A549 treated with Hydrocortisone at 1 μM for 4 hours (cell line): ENCODE measurements at places on chromosomes 11 and 22. TPM values are rescaled to one million over a fixed set of nuclear protein-coding genes. Genes with fewer than 3 reads are reported as not detected.

The PHLDB1 gene
- total RNA-seq = 7.3 to 11.2 TPM (median 8.5 TPM) in 5 replicates

The MRPL48 gene
- total RNA-seq = 46.9 to 58.6 TPM (median 48.8 TPM) in 5 replicates

The TSSK2 gene
- not detected in 5 replicates for total RNA-seq

The KCNK4 gene
- 0.07 to 0.10 TPM in 2 of 5 replicates, not detected in the others for total RNA-seq

The OLFML1 gene
- 0.13 TPM in 1 of 5 replicates, not detected in the others for total RNA-seq

The TUBA8 gene
- 0.39 to 0.95 TPM (median 0.78 TPM) in 5 replicates for total RNA-seq

The NRIP3 gene
- 0.61 to 1.3 TPM (median 0.71 TPM) in 5 replicates for total RNA-seq

The FLRT1 gene
- total RNA-seq = 0.03 to 0.09 TPM (median 0.06 TPM) in 5 replicates

The PGA5 gene
- not detected in 5 replicates for total RNA-seq

The GNAZ gene
- total RNA-seq = 1.9 to 3.1 TPM (median 2.8 TPM) in 5 replicates

The KDELR3 gene
- total RNA-seq = 16.8 to 20.6 TPM (median 19.8 TPM) in 5 replicates

The LARGE2 gene
- 1.9 to 3.5 TPM (median 2.3 TPM) in 5 replicates for total RNA-seq

The GLB1L3 gene
- total RNA-seq = 0.03 TPM in 1 of 5 replicates, not detected in the others

The GNB1L gene
- 16.5 to 20.5 TPM (median 17.5 TPM) in 5 replicates for total RNA-seq

The CPT1B gene
- 10.8 to 14.4 TPM (median 12.8 TPM) in 5 replicates for total RNA-seq

The USP28 gene
- 13.7 to 24.1 TPM (median 16.7 TPM) in 5 replicates for total RNA-seq

The ZBTB16 gene
- total RNA-seq = 0.82 to 1.7 TPM (median 1.0 TPM) in 5 replicates

The GRAMD1B gene
- total RNA-seq = 21.1 to 30.4 TPM (median 28.2 TPM) in 5 replicates

The DMC1 gene
- total RNA-seq = 2.8 to 5.4 TPM (median 3.7 TPM) in 5 replicates

The EXPH5 gene
- 0.02 to 0.05 TPM (median 0.02 TPM) in 5 replicates for total RNA-seq

The TMEM25 gene
- 0.26 to 0.68 TPM (median 0.40 TPM) in 5 replicates for total RNA-seq

The APOL3 gene
- total RNA-seq = 0.03 to 0.13 TPM in 2 of 5 replicates, not detected in the others

The CCDC157 gene
- 2.1 to 3.3 TPM (median 2.8 TPM) in 5 replicates for total RNA-seq

The OR8D4 gene
- total RNA-seq = not detected in 5 replicates

The GALNT18 gene
- total RNA-seq = 27.0 to 34.1 TPM (median 32.5 TPM) in 5 replicates

The CCDC116 gene
- 0.05 to 0.06 TPM in 2 of 5 replicates, not detected in the others for total RNA-seq

The MEN1 gene
- total RNA-seq = 35.0 to 40.0 TPM (median 37.1 TPM) in 5 replicates

The SHANK2 gene
- 6.4 to 9.2 TPM (median 7.7 TPM) in 5 replicates for total RNA-seq

The SCARF2 gene
- 0.66 to 1.2 TPM (median 0.86 TPM) in 5 replicates for total RNA-seq

The MS4A18 gene
- not detected in 5 replicates for total RNA-seq

The TBX10 gene
- total RNA-seq = not detected in 5 replicates

The ACR gene
- total RNA-seq = 0.13 to 0.15 TPM in 2 of 5 replicates, not detected in the others

The DDIAS gene
- total RNA-seq = 14.1 to 17.8 TPM (median 16.8 TPM) in 5 replicates

The OR52K2 gene
- total RNA-seq = not detected in 5 replicates

The C1QTNF5 gene
- not detected in 5 replicates for total RNA-seq

The BTBD18 gene
- not detected in 5 replicates for total RNA-seq
